Spinal cord (tissue), 10 donors: ENCODE measurements at places on chromosomes 6 and 20. TPM values are rescaled to one million over a fixed set of nuclear protein-coding genes. Genes with fewer than 3 reads are reported as not detected.

GRCh38 chr6:17703256-17703694 is 3.5 kb downstream of the NUP153 start:
- no peak for DNase-seq

- no peak for DNase-seq
Measured at GRCh38 chr6:111657146-111657545, 51.5 kb upstream of the TRAF3IP2 start.

DNA sequence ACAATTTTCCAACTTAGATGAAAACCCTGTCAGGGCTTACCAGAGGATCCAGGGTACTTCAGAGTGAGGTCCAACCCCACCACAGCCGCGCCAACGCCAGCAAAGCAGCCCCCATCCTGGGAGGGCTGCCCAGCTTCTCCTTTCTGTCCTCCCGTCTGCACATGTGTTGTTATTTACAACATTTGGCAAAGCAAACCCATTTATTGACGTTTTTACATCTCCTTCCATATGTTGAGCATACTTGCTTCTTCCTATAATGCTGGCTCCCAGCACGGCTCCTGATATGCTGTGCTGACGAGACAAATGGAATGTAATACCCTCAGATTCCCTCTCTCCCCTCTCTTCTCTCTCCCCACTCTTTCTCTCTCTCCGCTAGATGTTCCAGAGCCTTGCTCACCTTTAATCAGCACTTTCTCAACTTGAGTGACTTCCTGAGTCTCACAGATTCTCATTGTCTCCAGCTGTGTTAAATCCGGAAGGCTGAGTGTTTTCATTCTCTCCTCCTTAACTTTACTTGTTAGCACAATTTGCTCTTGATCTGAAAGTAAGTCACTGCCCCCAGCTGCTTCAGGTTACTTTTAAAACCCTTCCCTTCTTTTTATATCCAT is 22.7 kb downstream of the RCAN2 start:
- no peak for DNase-seq

The CST5 gene
- polyA plus RNA-seq, result not detected

The ALDH5A1 gene
- 50.7 TPM for polyA plus RNA-seq

The CGA gene
- 1.9 TPM for polyA plus RNA-seq

The FAM209B gene
- not detected for polyA plus RNA-seq

GRCh38 chr20:17343656-17344452 is 117.0 kb downstream of the PCSK2 start:
- DNase-seq, result no peak

- DNase-seq, result no peak
Measured at GRCh38 chr6:4581468-4582385, 194.5 kb upstream of the CDYL start.

- DNase-seq, result no peak
Measured at GRCh38 chr20:3106658-3107463, 22.3 kb upstream of the AVP start.

DNA sequence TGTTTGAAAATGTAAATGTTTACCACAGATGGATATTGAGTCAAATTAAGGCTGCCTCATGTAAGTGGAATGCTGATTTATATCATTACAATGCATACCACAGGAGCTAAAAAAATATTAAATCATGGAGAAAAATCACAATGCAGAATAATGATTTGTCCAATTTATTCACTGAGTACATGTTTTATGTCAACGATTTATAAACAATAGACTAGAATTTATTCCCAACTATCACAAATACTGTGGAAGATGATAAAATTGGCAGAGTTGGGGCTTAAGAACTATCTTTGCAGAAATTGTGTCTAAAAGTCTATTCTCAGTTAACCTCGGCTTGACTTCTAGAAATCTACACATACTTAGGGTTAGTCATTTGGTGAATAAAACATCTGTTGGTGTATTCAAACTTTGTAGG is 472.1 kb upstream of the MARCKS start:
- no peak for DNase-seq

- DNase-seq, result no peak
Measured at GRCh38 chr6:75991941-75992340, 80.5 kb downstream of the IMPG1 start.

DNA sequence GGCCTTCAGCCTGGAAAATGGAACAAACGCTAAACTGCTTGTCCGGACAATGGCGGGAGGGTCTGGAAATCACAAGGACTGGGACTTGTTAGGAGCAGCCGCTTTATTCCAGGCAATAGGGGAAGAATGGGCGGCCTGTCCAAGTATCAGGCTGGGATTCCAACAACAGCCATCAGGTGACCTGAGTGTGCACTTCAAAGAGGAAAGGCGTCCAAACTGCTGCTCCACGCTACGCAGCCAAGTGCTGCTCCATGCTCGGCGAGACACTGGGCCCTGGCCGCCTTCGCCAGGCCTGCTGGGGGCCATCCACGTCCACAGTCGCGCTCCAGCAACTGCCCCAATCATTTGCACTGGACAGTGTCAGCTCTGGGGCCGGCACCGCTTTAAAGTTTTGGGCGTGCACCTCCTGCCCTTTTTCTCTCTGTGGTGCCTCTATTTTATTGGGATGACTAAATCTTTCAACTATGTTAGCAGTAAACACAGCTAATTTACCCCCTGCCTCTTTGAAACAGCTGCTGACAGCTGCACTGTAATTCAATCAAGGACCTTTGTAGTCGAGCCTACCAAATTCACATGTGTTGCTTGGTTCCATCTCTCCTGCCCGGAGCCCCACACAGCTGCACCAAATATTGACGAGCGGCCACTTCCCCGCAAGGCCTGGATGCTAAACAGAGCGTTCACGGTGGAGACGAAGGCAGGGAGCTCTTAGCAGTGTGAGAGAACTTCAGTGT is 98.3 kb downstream of the BMP7 start:
- peak; percentile 77 for DNase-seq

GRCh38 chr20:19552221-19553180 is 205.6 kb upstream of the RIN2 start:
- DNase-seq, result peak; percentile 70

The CPNE5 gene
- polyA plus RNA-seq, result 88.4 TPM

DNA sequence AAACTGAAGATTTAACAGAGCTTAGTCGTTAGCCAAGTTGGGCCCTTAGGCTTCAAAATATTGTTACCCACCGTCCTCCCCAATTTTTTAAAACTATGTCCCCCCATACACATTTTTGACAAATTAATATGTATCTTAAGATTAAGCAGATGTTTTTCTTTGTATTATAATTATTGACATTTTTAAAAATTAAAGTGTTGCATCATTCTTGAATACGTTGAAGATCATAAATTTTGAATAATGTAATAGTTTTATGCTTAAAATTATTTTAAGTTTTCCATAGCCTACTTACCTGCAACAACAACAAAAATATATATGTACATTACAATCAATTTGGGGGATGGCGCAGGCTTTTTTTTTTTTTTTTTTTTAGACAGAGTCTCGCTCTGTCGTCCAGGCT is 8.2 kb upstream of the PRSS16 start:
- no peak for DNase-seq

DNA sequence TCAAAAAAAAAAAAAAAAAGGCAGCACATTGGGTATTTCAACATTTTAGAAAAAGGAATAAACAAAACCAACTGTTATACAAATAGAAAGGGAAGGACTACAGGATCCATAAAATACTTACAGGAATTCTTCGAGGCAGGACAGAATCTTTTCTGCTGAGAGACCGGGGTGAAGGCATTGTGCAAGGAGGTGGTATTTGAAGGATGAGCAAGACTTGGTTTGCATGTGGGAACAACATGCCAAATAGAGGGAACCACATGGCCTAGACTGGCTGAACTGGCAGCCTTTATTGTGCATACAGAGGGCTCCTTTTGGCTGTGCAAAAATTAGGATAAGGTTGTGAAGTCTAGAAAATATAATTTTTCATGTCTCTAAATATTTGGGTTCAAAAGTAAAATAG is 62.9 kb downstream of the SCAND1 start:
- no peak for DNase-seq

DNA sequence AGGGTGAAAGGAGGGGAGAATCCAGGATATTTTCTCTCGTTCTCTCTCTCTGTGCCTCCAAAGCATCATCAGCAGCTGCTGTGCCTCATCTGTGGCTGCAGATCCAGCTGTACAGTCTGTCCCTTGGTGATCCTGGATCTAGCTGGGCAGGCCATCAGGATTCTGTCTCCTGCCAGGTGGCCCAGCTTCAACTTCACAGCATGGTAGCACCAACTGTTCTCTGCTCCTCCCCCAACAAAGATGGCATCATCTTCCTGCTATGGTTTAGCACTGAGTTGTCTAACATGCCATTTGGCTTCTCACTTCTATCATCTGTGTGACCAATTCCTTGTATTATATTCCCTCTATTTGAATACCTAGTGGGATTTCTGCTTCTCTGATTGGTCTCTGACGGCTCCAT is 28.6 kb upstream of the ARFGEF2 start:
- DNase-seq, result no peak

- no peak for DNase-seq
Measured at GRCh38 chr6:25606151-25606550, 45.9 kb upstream of the SCGN start.

- no peak for DNase-seq
Measured at GRCh38 chr6:25564943-25565342, 87.1 kb upstream of the SCGN start.

DNA sequence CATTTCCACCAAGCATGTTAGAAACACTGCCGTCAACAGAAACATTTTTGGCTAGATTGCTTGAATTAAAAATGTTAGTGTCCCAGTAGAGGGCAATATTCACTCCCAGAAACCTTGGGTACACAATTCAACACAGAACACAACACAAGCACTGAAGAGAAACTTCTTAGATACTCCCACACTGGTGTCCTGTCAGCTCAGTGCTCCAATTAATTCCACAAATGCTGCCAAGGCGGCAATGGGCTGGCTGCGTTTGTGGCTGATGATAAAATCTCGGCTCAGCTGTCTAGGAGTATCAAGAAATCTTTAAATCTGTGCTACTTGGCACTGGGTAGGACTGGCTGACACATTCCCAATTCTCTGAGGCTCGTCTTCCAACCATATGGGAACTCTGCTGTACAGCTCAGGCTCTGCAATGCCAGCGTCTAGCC is 39.3 kb downstream of the BEND3 start:
- peak; percentile 13 for DNase-seq

- DNase-seq, result peak; percentile 14
Measured at GRCh38 chr20:63636752-63637628, 10.1 kb upstream of the GMEB2 start.

The PPIL6 gene
- polyA plus RNA-seq, result 17.0 TPM

DNA sequence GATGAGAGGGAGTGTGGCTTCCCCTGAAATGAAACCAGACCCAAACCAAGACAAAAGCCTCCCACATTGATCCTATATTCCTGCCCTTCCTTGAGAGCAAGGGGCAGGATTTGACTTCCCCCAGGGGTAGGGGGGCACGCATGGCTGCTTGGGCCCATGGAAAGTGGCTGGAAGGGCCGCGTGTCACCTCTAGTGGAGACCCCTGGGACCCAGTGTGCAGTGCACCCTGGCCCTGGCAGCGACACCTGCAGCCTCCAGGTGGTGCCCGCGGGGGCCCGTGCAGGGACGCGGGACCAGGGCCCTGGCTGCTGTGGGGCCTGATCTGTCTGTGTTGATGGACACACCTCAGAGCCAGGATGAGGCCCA is 18.0 kb upstream of the SLCO4A1 start:
- no peak for DNase-seq

The C6orf52 gene
- 7.6 TPM for polyA plus RNA-seq
